ENCODE measurements at places on chromosomes 6 and 20.

- DNase-seq: no peak
Measured at GRCh38 chr20:31923388-31924331, 28.2 kb downstream of the PDRG1 start.

GRCh38 chr20:24971376-24972101, 21.0 kb downstream of the APMAP start:
- DNase-seq: no peak

DNA sequence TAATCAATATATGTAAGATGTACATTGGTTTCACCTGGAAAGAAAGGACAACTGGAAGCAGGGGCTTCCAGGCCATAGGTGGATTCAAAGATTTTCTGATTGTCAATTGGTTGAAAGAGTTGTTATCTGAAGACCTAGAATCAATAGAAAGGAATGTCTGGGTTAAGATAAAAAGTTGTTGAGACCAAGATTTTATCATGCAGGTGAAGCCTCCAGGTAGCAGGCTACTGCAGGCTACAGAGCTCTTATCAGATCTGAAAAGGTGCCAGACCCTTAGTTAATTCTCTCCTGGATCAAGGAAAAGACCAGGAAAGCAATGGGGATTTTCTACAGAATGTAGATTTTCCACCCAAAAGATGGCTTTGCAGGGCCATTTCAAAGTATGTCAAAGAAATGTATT, 487.2 kb downstream of the BTBD3 start:
- DNase-seq: no peak

DNA sequence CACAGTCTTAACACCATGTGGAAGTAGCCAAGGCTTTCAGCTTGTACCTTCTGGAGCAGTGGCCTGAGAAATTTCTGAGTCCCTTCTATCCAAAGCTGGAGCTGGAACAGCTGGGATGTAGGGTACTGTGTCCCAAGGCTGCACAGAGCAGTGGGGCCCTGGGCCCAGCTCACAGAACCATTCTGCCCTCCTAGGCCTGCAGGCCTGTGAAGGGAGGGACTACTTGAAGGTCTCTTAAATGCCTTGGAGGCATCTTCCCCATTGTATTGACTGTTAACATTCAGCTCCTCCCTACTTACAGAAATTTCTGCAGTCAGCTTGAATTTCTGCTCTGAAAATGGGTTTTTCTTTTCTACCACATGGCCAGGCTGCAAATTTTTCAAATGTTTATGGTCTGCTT, 156.5 kb upstream of the MANEA start:
- DNase-seq: no peak

DNA sequence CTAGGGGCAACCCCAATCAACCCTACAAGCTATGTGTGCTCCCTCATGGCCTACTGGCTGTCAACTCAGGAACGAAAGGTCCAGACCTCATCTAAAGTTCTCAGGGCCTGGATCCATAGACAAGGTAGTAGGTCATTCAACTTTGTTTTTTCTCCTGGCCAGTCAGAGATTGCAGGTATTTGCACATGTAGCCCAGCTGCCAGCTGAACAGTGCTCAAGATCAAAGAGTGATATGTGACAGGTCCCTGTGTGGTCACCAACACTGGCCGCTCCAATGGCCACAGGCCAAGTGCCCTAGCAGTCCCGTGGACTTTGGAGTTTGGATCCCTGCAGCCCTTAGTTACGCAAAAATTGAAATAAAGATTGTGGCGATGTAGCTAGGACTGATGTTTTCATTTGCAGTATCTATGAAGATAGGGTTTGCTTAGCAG, 60.6 kb upstream of the ATXN1 start:
- no peak for DNase-seq

DNA sequence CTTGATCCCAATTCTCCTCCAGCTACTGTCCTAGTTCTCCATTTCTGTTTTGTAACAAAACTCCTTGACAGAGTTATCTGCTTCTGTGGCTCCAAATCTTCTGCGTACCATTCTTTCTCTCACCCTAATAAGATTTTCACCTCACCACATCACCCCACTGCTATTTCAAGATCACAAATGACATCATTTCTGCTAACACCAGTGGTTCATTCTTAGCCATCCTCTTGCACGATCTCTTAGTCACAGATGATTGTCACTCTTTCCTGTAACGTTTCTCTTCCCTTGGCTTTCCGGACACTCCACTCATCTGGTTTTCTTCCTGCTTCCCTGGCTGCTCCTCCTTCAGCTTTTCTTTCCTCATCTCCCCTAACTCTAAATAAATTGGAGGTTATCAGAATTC, 56.8 kb upstream of the FABP7 start:
- no peak for DNase-seq

- DNase-seq: no peak
Measured at GRCh38 chr6:149443411-149444181, 41.2 kb downstream of the ZC3H12D start.

DNA sequence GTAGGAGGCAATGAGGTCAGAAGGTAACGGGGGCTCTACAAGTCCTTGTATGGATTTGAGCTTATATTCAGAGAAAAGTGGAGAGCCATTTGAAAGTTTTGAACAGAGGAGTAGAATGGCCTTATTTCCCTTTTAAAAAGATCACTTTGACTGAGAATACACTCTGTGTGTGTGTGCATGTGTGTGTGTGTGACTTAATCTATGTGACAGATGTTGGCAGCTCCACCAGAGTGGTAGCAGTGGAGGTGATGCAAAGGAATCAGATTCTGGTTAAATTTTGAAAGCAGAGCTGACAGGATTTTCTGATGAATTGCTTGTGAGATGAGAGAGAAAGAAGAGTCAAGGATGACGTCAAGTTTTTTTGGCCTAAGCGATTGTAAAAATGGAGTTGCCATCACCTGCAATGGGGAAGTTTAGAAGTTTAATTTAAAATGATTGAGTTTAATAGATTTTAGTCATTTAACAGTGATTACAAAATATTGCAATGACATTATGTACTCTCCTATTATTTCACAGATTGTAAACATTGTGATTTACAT, 172.2 kb upstream of the HEY2 start:
- no peak for DNase-seq

GRCh38 chr6:25302151-25302550, 23.0 kb downstream of the CARMIL1 start:
- DNase-seq: no peak

- DNase-seq: no peak
Measured at GRCh38 chr20:56736285-56736857, 107.3 kb downstream of the TFAP2C start.

DNA sequence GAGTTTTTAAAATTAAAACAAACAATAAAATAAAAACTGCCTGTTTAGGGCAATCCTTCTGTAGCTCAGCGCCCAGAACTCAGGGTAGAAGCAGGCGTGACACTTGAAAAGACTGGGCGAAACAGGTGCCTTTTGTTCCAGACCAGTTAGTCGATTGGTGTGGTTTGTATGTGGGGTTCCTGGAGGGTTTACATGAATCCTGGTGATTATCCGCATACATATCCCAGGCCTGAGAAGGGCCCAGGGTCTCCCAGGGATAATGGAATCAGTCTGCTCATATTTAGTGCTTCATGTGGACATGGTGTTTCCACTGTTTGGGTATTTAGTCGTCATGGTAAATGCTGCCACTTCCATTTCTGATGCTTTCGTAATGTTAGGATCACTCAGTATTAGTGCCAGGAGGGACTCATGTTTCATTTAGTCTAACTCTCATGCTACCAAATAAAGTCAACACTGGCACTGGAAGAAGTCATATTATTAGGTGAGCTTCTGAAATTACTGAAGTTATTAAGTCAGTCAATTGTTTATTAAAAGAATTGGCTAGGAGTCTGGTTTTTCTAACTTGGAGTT, 116.5 kb downstream of the SAMD5 start:
- DNase-seq: no peak

- DNase-seq: no peak
Measured at GRCh38 chr6:32097364-32097763, 11.8 kb downstream of the TNXB start.

GRCh38 chr6:52566201-52566600, 10.7 kb downstream of the TRAM2 start:
- no peak for DNase-seq

- DNase-seq: no peak
Measured at GRCh38 chr6:137095093-137095492, 50.3 kb upstream of the IL20RA start.

GRCh38 chr20:25296094-25297093, 48.5 kb downstream of the PYGB start:
- no peak for DNase-seq

GRCh38 chr6:52305948-52306767, 21.6 kb upstream of the MCM3 start:
- DNase-seq: no peak

DNA sequence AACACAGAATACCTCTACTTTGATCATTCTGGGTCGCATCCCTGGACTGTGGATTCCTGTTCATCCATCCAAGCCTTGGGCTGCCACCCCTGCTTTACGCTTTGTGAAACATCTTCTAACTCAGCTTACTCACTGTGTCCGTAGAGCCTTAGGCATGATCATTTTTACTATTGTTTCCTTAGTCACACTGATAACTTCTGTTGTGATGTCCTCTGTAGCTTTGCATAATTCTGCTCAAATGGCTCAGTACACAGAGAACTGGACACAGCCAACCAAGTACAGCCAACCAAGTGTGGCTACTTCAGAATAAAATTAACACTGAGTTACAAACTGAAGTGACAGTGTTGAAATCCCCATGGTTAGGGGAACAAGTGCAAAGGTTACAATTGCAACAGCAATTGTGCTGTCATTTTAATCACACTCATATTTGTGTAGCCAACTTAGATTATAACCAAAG, 8.6 kb upstream of the FKBP1A start:
- DNase-seq: no peak

- DNase-seq: no peak
Measured at GRCh38 chr6:130826442-130827246, 562 bp upstream of the SMLR1 start.

GRCh38 chr6:56802584-56802983, 152.3 kb upstream of the BEND6 start:
- DNase-seq: peak; percentile 79

- DNase-seq: no peak
Measured at GRCh38 chr6:147384029-147384428, 124.5 kb upstream of the SAMD5 start.

DNA sequence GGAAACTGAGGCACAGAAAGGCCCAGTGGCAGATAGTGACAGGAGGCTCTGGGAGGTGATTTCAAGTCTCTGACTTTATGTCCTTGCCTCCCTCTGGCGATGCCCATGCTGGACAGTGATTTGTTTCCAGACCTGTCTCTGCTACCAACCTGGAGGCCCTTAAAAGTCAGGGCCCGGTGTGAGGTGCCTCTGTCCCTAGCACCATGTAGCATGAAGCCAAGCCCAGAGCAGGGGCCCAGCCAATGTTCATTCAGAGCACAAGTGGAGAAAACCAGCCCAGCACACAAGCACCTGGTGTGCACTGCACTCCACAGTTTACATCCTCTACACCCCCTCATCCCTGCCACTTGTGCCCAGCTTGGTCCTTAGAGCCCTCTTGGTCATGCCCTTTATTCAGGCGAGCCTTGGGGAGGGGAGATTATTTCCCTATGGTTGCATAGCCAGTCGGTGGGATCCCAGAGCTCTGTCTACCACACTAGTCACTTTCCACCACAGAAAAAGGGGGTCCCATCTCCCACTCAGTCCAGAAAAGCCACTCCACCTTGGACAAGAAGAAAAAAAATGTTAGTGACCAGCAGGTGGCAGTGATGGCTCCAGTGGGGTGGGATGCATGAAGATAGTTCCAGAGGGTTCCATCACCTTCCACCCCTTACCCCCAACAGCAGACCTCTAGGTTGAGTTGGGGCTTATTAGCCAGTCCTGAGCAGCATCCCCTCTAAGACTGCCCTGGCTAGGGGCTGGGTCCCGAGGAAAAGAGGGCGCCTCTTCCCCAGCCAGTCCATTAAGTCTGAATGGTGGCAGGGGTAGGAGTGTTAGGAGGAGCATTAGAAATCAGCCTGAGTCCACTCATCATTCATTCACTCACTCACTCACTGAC, 30.9 kb downstream of the KIAA1755 start:
- no peak for DNase-seq

- no peak for DNase-seq
Measured at GRCh38 chr20:58229198-58229798, 845 bp upstream of the ANKRD60 start.

DNA sequence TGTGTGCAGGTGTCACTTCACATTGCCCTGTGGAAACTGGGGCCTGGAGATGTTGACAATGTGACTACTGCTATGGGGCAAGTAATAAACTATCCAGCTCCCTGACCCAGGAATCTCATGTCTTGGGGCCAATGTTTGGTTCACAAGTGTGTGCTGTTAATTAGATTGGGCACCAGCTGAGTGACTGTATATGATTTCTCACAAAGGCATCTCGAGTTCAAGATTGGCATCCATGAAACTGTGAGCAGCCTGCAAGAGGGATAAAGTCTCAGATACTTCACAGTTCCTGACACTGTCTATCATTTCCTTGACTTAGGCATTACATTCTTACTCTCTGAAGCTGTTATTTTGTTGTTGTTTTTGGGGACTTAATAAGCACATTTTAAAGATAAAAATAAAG, 264.0 kb downstream of the PRKN start:
- DNase-seq: no peak

- DNase-seq: no peak
Measured at GRCh38 chr20:4544765-4545164, 176.9 kb upstream of the PRND start.

DNA sequence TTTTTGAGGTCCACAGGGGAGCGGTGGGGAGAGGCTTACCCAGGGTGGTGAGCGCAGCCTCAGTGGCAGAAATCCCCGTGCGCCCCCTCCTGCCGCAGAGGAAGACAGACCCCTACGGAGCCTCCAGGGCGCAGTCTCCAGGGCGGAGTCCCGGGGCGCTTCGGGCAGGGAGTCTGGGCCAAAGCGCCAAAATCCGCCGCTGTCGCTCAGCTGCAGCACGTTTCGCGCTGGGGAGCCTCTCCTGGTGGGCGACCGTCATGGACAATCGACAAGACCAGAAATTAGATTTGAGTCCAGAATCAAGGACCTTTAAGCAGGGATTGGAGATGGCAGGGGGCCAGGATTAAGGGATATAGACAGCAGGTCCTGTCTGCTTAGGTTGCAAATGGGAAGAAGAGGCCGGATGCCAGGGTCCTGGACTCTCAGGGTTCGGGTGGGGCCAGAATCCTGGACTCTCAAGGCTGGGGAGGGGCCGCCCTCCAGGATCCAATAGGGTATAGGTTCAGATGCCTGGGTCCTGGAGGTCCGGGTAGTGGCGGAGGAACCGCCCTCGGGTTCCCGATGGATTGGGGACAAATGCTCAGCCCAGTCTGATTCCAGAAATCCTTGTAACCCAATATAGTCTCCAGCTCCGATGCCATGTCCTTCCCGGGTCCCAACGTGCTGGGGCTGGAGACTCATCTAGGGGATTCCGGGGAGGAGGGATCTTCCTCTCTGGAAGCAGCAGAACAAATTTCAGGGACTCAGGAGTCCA, 7.9 kb upstream of the HLA-E start:
- DNase-seq: no peak
